ENCODE measurements at places on chromosomes 3 and 15.

DNA sequence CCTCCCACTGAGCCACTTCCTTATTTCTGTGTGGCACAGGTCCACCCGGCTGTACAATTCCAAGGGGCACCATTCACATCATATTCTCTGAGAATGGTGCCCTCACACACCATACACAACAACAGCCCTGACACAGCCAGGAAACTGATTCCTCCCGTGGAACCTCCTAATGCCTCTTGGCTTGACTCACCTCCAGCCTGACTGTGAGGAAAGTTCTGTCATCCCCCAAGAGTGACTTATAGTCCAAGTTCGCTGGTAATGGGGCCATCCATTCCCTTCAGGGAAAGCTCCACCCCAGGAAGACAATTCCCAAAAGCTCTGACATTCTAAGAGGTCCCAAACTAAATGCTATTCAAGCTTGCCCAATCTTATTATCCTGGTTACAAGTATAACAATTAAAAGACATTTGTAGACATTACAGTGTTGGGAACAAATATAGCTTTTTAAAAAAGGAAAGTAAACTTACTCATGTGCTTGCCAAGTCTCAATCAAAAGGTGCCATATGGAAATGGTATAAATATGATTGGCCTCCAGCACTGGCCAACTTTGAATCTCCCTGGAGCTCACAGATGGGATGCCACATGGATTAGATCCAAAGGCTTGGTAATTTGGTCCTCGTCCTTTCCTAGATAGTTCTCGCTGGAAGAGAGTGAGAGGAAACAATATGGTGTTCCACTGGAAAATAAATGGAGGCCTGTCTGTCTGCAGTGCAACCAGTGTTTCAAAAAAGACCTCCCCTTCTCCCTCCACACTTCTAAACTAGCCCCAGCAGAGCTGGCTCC, 56.3 kb upstream of the PSMD6 start:
- no peak for DNase-seq

DNA sequence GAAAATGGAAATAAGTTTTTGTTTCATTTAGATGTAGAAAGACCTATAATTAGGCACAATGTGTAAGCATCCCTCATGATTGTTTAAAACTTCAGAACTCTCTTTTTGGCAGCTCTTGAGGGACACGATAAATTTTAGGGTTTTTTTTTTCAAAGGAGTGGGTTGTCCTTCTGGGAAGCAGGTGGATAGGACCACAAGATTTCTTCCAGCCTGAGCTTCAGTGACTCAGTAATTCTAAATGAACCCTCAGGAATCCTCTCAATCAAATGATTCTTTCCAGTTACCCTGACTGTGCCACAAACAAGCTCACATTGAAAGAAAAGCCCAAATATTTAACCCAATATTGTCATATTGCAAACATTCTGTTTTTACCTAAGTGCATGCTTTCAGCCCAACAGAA, 45.1 kb downstream of the COL8A1 start:
- DNase-seq: no peak

DNA sequence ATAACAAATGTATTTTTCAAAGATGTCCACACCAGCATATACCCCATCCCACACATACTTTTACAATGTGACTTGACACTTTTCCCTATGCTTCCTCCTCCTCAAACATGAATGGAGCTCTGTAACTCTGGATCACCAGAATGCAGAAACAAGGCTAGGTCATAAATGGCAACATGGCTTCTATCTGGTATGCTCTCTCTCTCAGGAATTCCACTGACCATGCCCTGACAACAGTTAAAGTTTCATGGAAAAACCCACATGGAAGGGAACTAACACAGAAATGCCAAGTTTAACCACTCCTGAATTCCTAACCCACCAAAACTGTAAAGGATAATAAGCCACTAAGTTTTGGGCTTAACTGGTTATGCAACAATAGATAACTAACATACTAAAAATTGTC, 19.9 kb downstream of the MYO9A start:
- DNase-seq: no peak

DNA sequence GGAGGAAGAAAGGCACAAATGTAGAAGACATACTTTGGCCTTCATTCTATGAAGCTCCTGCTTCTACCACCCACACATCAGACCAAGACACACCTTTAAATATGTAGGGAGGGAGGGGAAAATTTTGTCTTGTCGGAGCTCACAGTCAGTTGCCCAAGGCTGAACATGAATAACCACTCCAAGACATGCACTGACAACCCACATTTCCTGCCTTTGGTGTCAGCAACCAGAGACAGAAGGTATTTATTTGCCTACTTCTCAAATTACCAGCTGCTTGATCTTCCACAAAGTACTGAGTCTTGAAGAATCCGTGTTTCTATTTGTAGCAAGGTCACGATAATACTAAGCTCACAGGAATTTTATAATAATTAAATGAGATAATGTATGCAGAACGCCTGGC, 169.7 kb downstream of the KCNMB2 start:
- peak; percentile 70 for DNase-seq

- DNase-seq: no peak
These were observed 12.2 kb downstream of the CPB1 start for GRCh38 chr3:148839805-148840204.

- DNase-seq: peak; percentile 39
These were observed 16.5 kb downstream of the MYH15 start for GRCh38 chr3:108493862-108494261.

GRCh38 chr3:193051314-193051713, 133.7 kb upstream of the MB21D2 start:
- DNase-seq: no peak

All from DMS53 (cell line).